ENCODE measurements at places on chromosomes 1 and 21. TPM values are rescaled to one million over a fixed set of nuclear protein-coding genes. Genes with fewer than 3 reads are reported as not detected.
A peak's percentile ranks its signal among the peaks of the same experiment; 100 is the strongest.

The IL20 gene
- total RNA-seq: not detected

DNA sequence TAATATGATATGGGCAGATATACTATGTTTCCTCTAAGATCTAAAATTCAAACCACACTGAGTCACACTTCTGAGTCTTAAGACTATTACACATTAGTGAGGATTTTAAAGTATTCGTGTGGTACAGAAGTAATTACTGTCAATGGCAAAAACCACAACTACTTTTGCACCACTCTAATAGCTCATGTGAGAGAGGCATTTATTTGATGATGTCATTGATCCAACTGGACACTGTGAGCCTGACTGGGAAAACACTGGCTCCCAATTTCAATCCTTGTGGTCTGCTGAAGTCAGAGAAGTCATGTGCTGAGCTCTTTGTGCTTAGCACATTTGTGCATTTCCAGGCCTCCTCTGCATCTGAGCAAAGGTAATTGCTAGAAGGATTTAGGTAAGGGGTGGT is 377.8 kb downstream of the USH2A start:
- DNase-seq: no peak

GRCh38 chr21:32426592-32427051 is 14.1 kb downstream of the EVA1C start:
- no peak for DNase-seq

- DNase-seq: peak; percentile 93
Measured at GRCh38 chr21:45292399-45293219, 4.9 kb upstream of the POFUT2 start.

The ASB17 gene
- not detected for total RNA-seq

- no peak for DNase-seq
Measured at GRCh38 chr1:45621501-45621836, 2.4 kb downstream of the CCDC17 start.
